ENCODE measurements at places on chromosomes 16 and 17.

DNA sequence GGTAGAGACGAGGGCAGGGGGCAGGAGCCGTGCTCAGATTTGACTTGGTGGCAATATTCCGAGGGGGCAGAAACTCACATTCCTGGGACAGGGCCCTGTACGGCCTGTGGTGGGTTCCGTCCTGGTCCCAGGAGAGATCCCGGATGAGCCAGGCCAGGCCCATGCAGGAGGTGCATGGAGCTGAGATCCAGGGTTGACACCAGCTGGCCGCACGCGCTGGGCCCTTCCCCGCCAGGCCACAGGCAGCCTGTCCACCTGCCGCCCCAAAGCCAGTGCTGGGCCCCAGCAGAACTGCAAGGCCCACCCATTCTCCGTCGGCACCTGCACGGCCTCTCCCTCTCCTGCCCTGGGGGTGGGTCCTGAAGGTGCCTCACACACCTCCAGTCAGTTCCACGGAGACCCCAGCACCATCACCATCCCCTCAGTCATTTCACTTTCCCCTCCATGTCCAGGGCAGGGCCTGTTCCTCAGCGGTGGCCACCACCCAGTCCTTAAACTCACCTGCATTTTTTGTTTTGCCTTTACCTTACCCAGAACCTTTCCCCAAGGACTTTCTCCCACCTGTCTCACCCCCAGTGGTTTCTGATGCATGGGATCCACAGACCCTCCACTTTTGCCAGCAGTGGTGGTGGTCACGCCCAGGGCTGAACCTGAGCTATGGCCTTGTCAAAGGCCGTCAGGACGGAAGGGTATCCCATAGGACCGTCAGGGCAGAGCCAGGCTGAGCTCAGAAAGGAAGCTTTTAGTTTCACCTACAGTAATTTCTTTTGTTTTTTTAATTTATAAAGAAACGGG lies 25.1 kb upstream of the CDH15 start:
- DNase-seq = peak; percentile 6

- no peak for DNase-seq
These were observed 33.2 kb downstream of the VPS35L start for GRCh38 chr16:19588661-19589060.

GRCh38 chr16:50739031-50739430 lies 2.9 kb upstream of the CYLD start:
- DNase-seq = no peak

DNA sequence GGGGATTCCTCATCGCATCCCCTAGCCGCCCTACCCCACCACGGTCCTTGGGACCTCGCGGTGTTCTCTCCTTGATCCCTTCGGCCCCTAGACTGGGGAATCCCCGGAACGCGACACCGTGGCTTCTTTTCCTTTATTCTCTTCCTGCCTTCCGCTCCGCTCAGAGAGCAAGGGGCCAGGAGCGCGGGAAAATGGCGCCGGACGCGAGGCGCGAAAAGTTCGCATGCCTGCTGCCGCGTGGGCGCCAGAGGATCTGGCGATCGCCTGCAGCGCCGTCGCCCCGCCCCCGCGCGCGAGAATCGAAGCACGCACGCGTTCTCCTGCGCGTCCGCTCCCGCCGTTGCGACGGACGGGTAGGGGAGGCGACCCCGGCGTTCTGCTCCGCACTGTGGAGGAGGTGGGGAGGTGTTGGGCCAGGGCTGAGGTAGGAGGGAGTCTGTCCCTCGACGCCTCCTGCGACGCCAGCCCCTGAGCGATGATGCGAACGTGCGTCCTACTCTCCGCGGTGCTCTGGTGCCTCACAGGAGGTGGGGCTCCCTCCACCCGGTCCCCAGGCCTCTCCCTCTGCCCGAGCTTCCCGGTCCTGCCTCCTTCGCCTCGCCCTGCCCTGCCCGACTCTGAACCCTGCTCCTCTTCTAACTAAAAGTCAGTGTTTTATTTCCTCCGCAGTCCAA lies at the start of gene ZPBP2:
Gene ZPBP2, plus strand, starts transcription at position 323 of the 674 bp plus-strand sequence. Its CDS starts 153 bp downstream, at position 476.
- no peak for DNase-seq

GRCh38 chr17:7560172-7561027 lies 1.3 kb upstream of the SENP3 start:
- peak; percentile 86 for DNase-seq

DNA sequence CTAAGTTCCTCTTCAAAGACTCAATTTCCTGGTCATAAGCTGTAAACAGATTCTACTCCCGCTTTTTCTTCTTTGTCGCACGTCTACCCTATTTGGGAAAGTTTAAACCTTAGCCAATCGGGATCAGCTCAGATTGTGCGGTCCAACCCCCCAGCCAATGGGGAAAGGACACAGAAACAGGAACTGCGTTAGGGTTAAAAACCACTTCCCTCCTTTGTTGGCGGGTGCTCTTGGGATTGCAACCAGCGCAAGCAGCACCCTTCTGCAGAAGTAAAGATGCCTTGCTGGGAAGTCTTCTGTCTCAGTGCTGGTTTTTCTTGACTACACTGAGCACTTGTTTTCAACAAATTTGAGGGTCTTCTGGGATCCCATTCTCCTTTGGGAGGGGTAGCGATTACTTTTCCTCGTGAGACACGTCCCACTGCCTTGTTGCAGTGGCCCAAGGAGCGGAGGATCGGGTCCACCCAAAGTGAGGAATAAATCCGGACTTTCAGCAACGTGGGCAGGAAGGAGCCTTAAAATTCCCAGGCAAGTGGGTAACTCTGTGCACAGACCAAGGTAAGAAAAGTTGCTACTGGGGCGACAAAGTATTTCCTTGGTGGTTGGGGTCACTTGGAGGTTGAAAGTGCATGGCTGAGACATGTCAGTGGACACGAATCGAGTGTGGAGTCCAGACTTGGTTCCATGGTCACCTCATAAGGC lies 1.0 kb upstream of the YPEL3 start:
- DNase-seq = no peak

DNA sequence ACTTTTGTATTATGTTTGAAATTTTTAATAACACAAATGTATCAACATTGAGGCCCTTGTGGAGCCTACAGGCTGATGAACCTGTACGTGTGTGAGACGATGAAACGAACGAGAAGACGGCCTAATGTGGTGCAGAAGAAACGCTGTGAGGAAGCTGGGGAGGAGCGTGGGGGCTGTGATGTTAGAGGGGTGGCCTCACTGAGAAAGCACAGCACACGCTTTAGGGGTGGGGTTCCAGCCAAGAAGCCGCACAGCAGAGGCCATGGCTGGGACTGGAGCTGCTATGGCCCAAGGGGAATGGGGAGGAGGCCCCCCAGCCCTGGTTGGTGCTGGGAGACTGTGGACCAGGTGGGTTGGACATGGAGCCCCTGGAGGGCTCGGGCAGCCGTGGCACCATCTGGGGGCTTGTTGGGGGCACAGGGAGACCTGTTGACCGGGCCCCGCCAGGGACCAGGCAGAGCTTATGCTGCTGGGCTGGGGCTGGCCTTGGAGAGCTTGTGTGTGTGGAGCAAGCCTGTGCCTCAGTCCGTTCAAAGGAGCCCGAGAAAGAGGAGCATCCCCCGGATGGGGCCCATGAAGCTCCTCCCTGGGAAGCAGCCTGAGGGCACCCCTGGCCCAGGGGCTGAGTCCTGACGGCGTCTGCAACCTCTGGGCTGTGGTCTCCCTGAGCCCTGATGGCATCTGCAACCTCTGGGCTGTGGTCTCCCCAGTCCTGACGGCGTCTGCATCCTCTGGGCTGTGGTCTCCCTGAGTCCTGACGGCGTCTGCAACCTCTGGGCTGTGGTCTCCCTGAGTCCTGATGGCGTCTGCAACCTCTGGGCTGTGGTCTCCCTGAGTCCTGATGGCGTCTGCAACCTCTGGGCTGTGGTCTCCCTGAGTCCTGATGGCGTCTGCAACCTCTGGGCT lies 44.7 kb downstream of the METRNL start:
- DNase-seq = no peak

DNA sequence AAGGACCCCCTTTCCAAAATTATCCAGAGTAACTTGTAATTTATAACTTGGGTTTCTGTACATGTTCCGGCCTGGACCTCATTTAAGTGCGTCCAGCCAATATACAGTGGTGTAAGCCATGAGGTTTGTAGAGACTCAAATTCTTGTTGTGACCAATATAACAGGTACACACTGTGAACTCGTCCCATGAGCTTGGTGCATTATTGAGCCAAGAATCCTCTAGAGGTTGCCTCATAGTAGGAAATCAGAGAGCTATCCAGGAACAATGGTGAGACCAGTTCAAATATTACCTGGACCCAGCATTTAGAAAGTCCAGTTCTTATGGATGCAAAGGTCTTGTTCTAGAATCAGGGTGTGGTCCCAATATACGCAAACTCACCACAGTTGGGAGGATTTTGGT lies 138.2 kb downstream of the NPIPB5 start:
- no peak for DNase-seq

- DNase-seq = no peak
These were observed 570 bp upstream of the NME3 start for GRCh38 chr16:1771864-1772361.

DNA sequence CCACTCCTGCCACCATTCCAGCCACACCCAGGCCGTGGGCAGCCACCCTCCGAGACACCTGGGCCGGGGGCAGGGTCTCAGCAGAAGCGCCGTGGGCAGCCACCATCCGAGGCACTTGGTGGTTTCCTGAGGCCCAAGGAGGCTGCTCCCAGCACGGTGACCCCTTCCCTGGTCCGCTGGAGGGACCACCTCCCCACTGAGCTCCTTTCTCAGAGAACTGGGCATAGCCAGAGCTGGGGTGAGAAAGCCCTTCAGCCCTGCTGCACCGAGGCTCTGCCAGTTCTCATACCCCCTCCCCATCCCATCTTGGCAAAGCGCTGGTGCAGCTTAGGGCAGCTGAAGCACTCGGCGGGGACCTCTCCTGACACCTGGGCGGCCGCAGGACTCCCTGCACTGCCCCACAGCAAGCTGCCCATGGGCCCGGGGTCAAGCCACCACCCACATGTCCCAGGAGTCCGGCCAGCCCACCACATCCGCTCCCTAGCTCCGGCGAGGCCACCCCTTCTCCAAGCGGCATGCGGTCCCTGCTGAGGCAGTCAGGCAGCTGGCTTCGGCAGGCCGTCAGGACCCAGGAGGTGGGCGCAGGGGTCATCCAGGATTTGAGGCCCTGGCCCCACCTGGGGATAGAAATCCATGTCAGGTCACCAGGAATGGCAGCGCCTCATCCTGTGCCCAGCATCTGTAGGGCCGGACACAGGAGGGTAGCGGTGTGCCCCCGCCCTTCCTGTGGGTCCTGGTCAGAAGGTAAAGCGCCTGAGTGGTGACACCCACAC lies 1.3 kb upstream of the CYBA start:
- DNase-seq = no peak

DNA sequence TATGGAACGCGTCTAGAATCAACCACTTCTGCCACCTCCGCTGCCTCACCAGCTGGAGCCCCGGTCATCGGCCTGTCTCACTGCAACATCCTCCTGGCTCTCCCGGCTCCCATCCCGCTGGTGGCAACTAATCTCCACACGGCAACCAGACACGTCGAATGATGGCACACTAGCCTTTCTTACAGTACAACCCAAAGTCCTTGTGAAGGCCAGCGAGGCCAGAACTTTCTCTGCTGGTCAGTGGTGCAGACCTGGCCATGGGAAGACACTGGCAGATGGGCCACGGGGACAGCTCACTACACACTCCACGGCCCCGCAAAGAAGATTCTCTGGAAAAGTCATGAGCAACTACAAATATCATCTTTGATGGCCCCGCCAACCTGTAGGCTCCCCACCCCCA lies 117.6 kb downstream of the RMI2 start:
- DNase-seq = no peak

DNA sequence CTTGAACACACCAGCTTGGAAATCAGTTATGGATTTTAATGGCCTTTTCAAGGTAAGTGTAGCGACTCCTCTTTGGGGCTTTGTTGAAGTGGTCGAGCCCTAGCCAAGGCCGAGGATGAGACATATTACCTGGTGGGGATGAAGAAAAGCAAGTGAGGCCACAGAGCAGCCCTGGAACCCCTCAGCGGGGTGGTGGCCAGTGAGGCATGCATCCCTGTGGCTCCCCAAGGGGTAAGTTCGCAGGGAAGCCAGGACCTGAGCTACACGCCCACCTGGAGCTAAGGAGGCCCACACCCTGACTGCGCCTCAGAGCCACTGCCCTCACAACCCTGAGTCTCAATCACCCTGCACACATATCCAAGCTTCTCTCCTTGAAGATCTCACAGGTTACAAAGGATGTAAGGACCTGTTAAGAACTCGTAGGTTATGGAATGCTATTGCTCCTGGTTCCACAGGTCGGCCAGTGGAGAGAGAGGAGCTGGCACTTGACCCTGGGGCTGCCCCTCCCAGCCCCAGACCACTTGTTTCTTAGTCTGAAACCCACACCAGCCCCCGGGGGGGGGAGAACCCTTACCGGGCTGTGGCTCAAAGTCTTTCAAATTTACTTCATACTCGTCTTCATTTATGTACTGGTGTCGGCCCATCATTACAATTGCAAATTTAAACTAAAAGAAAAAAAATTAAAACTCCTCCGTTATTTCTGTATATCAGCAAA lies 12.0 kb downstream of the LITAFD start:
- DNase-seq = no peak

DNA sequence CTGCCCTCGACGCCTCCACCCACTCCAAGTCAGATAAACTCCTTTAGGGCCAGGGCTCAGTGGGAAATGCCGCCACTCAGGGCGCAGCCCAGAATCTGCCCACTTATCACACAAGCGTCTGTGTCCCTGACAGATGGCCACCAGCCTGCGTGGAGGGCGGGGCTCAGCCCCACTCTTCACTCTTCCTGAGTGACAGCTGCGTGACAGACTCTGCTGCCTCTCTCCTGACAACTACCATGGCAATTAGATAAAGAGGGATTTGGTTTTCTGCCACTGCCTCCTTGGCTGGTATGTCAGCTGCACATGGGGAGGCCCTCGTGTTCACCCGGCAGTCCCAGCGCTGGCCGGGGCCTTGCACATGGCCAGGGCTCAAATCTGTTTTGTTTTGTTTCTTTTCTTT lies 96.2 kb downstream of the RTN4RL1 start:
- peak; percentile 72 for DNase-seq

DNA sequence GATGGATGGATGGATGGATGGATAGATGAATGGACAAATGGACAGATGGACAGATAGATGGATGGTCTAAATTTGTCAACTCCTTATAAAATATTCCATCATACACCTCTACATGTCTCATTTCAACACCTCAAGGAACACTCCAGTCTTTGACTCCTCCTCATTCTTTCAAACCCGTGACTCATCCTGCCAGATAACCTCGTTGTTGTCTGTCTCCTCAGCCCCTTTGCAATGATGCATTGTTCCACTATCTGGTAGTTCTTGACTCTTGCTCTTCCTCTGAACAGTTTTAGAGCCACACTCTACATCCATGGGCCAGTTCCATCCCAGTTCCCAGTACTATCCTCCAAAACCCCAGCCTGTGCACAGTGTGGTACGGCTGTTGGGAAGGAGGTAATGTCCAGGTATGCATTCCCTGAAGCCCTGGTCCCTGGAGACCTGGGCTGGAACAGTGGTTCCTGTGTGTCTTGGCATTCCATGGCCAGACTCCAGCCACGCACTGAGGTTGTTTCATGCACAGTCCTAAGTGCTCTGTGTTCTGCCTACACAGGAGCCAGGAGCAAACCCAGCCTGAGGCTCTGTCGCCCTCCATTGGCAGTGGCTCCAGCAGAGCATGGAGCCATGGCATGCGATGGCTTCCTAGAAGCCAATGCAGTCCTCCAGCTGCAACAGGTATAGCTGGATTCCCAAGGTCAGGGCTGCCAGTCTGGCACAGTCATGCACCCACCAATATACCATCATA lies 105.7 kb downstream of the C17orf67 start:
- no peak for DNase-seq

All from glutamatergic neuron (in vitro differentiated cells).